Activated naive CD4-positive, alpha-beta T cell treated with Interleukin-2 at 50 U/mL for 16 hours (primary cell): ENCODE measurements at places on chromosomes 2 and 18.

DNA sequence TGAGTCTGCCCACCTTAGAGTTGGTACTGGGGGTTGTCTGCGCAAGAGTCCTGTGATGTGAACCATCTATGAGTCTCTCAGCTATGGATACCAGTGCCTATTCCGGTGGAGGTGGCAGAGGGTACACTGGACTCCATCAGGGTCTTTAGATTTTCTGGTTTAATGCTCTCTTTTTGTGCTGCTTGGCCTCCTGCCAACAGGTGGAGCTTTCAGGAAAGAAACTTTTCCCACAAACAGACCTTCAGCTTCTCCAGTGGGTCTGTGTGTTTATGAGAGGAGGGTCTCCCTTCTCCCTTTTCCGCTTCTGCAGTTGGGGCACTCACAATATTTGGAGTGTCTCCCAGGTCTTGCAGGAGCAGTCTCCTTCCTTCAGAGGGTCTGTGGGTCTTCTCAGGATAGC, 1721.9 kb upstream of the SLC39A10 start:
- no peak for DNase-seq

GRCh38 chr2:6072276-6072675, 380.1 kb downstream of the SOX11 start:
- no peak for DNase-seq

- no peak for DNase-seq
These were observed 13.3 kb upstream of the TMEM214 start for GRCh38 chr2:27019459-27019858.

- DNase-seq = no peak
These were observed 239.4 kb upstream of the TANK start for GRCh38 chr2:160920791-160921303.
